Sigmoid colon (tissue), 7 donors: ENCODE measurements at places on chromosomes 7 and 10. TPM values are rescaled to one million over a fixed set of nuclear protein-coding genes. Genes with fewer than 3 reads are reported as not detected.

- DNase-seq, result no peak
These were observed 176.3 kb upstream of the LRGUK start for GRCh38 chr7:133950855-133951254.

The PLPP4 gene
- total RNA-seq, result 1.7 TPM

DNA sequence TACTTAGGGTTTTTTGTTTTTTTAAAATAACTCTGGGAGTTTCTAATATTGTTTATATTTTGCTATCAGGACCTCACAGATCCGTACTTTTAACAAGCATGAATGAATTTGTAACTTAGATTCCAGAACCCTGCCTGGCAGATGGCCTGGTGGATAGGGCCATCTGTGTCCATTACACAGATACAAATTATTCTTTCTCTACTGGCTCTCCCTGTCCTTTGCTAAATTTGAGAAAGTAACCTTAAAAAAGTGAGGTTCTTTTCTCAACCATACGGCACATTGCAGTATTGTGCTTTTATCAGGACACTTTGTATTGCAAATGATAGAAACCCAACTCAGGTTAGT is 26.6 kb downstream of the LCOR start:
- DNase-seq, result no peak

DNA sequence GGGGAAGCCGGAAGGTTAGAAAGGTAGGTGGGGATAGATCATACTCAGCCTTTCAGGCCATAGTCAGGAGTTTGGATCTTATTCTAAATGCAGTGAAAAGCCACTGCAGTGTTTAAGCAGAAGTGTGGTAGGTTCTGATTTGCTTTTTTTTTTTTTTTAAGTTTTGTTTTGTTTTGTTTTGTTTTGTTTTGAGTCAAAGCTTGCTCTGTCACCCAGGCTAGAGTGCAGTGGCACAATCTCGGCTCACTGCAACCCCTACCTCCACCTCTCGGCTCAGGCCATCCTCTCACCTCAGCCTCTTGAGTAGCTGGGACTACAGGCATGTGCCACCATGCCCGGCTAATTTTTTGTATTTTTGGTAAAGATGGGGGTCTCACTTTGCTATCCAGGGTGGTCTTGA is 23.5 kb downstream of the RHOBTB1 start:
- no peak for DNase-seq

- DNase-seq, result no peak
These were observed 12.6 kb downstream of the DHX32 start for GRCh38 chr10:125868372-125868975.

DNA sequence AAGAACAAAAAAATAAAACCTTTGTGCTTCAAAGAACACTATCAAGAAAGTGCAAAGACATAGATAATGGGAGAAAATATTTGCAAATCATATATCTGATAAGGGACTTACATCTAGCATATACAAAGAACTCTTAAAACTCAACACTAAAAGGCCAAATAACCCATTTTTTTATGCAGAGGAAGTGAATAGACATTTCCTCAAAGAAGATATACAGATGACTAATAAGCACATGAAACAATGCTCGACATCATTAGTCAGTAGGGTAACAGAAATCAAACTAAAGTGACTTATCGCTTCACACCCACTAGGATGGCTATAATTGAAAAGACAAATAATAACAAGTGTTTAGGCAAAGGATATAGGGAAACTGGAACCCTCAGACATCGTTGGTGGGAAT is 78.0 kb downstream of the MALSU1 start:
- no peak for DNase-seq

- DNase-seq, result no peak
These were observed 576.6 kb upstream of the KCND2 start for GRCh38 chr7:119696336-119696735.

The ZNF365 gene
- not detected for total RNA-seq

The SLC29A4 gene
- total RNA-seq, result 1.1 TPM

The URGCP gene
- 32.7 TPM for total RNA-seq

GRCh38 chr7:141053626-141054025 is 20.2 kb upstream of the TMEM178B start:
- no peak for DNase-seq

DNA sequence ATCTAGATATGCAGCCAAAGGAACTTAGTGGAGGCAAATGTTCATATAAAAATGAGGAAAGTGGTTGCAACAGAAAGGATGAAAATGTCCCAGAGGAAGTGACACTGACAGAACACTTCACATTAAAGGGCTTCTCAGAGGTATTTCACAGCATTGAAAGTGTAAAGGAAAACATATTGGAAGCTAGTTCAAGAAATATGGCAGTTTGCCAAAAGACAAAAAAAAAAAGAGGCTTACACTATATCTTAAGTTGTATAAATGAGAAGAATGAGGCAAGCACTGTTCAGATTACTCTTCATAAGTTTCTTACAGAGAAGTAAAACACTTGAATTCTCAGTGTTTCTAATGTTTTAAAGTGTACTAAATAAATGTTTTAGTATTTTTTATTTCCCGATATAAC is 20.1 kb downstream of the RUNDC3B start:
- no peak for DNase-seq

- no peak for DNase-seq
These were observed 557.9 kb downstream of the KCNMA1 start for GRCh38 chr10:77079592-77080300.

- no peak for DNase-seq
These were observed 278.3 kb upstream of the SP8 start for GRCh38 chr7:21064698-21065648.

GRCh38 chr10:58608826-58609531 is 96.3 kb downstream of the BICC1 start:
- no peak for DNase-seq

DNA sequence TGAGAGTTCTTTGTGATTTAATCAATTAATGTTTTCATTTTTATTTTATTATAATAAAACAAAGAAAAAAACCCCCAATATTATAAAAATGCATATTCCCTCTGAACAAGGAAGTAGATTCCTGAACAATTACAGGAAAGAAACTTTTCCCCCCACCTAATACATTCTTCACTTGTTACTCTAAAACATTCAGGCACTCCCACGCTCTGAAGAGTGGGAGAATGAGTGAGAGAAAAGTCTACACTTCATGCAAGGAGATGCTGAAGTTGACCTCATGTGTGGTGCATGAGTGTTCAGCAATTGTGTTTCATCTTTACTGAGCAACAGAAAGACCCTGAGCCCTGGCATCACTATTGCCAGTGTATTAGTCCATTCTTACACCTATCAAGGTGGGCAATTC is 244.2 kb upstream of the IGFBP3 start:
- DNase-seq, result no peak

The INSYN2A gene
- 2.2 TPM for total RNA-seq

The ABHD11 gene
- total RNA-seq, result 11.0 TPM

DNA sequence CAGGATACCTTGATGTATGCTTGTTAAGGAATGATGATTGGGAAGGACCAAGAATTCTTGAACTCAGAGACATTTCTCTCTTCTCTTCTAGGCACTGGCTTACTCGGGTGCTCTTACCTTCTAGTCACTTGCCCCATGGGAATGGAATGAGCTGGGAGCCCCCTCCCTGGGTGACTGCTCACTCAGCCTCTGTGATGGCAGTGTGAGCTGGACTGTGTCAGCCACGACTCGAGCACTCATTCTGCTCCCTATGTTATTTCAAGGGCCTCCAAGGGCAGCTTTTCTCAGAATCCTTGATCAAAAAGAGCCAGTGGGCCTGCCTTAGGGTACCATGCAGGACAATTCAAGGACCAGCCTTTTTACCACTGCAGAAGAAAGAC is 10.7 kb downstream of the ZDHHC16 start:
- no peak for DNase-seq

GRCh38 chr10:128929131-128929530 is 537.9 kb upstream of the MGMT start:
- DNase-seq, result no peak

DNA sequence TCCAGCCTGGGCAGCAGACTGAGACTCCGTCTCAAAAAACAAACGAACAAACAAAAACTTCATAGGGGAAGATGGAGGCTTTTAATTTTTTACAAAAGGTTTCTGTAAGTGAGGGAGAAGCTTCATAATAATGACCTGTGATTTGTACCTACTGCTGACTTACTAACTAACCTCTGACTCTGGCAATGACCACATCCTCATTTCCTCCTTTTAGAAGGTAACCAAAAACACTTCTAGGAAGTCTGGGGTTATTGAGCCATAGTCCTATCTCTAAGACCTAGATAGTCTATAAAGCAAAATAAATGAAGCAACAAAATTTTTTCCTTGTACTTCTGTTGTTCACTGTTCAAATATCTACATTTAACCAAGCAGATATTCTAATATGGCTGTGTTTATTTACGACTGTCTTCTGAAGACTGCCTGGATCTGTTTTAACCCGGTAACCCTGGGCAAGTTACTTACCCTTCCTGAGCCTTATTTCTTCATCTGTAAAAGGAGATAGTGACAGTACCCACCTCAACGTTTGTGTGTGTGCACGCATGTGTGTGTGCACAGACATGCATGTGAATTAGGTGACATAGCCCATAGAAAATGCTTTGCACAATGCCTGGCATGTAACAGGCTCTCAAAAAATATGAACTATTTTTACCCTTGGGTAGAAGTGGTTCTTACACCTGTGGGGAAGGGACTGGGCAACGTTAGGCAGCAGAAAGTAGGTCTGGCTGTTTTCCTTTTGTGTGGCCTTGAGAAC is 30.8 kb upstream of the SMNDC1 start:
- no peak for DNase-seq

GRCh38 chr10:112991888-112992491 is 41.9 kb downstream of the TCF7L2 start:
- DNase-seq, result no peak

The GATA3 gene
- total RNA-seq, result not detected

GRCh38 chr7:28785041-28785995 is 172.8 kb downstream of the TRIL start:
- no peak for DNase-seq

The TSPAN13 gene
- 6.4 TPM for total RNA-seq
